Stimulated activated CD8-positive, alpha-beta memory T cell treated with anti-CD3 and anti-CD28 coated beads, Interleukin-7, amount 100 ng/mL, for 1 hour (primary cell): ENCODE measurements at places on chromosomes 5 and 9.

- no peak for DNase-seq
Observed at GRCh38 chr9:18739641-18740318, 265.8 kb downstream of the ADAMTSL1 start.

DNA sequence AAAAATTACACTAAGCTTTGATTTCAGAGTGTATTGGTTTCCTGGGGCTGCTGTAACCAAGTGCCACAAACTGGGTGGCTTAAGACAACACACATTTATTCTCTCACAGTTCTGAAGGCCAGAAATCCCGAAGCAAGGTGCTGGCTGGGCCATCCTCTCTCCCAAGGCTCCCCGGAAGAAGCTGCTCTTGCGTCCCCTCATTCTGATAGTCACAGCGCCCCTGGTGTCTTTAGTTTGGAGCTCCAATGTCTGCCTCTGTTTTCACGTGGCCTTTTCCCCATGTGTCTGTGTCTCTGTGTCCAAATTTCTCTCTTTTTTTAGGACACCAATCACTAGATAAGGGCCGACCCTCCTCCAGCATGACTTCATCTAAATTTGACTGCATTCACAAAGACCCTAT lies 56.7 kb downstream of the ROPN1L start:
- no peak for DNase-seq

DNA sequence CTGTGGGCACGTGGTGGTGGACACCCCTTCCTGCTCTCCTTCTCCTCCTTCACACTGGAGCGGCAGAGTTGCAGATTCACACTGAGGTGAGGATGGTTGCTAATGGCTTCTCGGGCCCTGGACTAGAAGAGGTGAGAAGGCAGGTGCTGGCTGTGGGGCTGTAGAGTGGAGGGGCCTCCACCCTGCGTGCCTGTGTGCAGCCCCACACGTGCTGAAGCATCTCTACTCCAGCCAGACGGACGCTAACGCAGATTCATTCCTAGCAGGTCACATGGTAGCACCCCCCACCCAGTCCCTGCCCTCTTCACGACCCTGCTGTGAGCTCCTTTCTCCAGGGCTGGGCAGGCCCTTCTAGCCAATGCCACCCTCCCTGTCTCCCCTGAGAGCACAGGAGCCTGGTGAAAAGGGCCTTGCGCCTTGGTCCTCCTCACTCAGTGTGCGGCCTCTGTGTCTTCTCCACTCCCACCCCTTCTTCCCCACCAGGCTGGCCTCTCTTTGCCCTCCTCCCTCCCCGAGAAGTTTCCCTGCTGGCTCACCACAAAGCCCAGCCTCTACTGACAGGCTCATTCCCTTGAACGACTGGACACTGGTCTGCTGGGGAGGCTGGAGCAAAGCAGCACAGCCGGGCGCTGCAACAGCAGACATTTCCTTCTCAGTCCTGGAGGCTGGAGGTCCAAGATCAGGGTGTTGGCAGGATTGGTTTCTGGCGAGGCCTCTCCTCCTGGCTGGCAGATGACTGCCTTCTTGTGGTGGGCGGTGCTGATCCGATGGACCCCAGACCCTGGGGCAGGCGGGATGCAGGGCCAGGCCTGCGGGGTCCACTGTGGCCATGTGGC lies 14.2 kb downstream of the CACNA1B start:
- no peak for DNase-seq

- no peak for DNase-seq
Observed at GRCh38 chr9:3946840-3947587, 352.9 kb downstream of the GLIS3 start.

DNA sequence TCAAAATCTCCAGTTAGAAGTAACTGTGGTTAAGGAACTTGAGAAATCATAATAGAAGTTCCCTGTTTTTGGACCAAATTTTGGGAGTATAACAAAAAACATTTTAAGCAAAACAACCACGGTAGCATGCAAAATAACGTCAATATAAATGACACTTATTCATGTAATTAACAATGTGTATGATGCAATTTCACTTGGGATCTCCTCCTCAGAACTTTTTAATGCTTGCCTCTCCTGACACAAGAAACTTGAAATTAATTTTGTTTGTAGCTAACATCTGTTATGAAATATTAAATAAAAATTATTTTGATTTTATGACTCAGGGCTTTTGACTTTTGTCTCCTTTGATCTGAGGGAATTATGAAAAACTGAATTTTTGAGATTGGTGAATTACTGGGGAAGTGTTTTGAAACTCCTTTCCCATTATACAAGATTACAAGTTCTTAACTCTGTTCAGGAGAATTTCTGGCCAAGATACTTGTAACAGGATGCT lies 149.7 kb downstream of the ATP10B start:
- no peak for DNase-seq

- no peak for DNase-seq
Observed at GRCh38 chr9:18786196-18786595, 246.8 kb downstream of the SAXO1 start.

GRCh38 chr9:5698004-5698403 lies 69.1 kb downstream of the RIC1 start:
- DNase-seq = no peak

DNA sequence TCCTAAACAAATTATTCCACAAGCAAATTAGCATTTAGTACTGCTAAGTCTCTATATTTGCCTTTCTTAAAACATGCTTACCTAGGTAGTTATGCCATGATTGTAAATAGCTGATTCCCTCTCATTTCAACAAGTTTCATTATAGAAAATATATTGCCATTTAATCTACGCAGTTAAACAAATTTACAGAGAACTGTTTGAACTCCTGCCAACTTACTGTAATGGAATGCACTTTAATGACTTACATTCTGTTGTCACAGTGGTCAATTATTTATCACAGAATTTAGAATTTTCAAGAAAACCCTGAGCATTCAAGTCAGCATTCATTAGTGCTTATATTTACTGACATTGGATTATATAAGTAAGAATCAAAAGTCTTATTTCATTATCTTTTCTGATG lies 19.6 kb downstream of the SLC38A9 start:
- no peak for DNase-seq

- DNase-seq = no peak
Observed at GRCh38 chr5:78475370-78475769, 115.0 kb downstream of the SCAMP1 start.

DNA sequence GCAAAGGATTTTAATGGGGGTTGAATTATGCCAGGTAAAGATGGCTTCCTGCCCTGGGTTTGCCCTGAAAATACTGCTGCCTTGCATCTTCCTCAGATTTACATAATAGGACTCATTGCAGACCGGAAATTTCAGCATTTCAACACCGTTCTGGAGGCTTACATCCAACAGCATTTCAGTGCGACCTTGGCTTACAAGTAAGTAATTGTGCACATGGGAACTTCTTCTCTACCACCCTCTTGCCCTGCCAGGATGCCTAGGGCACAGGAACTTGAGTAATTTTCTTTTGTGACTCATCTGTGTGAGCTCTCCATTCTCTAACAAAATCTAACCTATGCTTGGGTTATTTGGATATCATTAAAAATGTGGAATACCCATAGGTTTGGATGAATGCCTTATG lies 80.2 kb downstream of the DOCK2 start:
- no peak for DNase-seq

- no peak for DNase-seq
Observed at GRCh38 chr5:38831909-38832308, 13.9 kb upstream of the OSMR start.

GRCh38 chr9:78525986-78526560 lies 229.1 kb downstream of the PSAT1 start:
- no peak for DNase-seq

DNA sequence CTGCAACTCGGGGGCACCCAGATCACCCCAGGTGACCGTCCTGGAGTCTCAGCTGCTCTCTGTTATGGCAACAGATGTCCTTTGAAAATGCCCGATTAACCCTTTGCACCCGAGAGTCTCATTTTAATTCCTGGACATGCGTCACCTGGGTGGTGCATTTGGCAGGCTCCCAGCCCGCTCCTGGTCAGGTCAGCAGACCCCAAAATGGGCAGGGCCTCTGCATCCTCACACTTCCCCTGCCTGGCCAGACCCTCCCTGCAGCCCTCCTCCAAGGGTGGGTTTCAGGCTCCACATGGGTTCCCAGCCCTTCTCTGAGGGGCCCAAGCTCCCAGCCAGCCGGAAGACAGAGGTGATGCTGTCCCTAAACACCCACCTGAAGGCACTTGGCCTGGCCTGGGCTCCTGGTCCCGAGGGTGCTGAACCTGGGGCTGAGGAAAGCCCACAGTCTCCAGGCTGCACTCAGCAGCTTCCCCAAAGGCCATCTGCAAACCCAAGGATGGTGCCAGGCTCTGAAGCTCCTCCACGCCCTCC lies 69.4 kb downstream of the PSMB7 start:
- DNase-seq = no peak

- no peak for DNase-seq
Observed at GRCh38 chr9:96607971-96608370, 11.7 kb downstream of the CDC14B start.

- no peak for DNase-seq
Observed at GRCh38 chr9:116027511-116027910, 126.1 kb upstream of the PAPPA start.

DNA sequence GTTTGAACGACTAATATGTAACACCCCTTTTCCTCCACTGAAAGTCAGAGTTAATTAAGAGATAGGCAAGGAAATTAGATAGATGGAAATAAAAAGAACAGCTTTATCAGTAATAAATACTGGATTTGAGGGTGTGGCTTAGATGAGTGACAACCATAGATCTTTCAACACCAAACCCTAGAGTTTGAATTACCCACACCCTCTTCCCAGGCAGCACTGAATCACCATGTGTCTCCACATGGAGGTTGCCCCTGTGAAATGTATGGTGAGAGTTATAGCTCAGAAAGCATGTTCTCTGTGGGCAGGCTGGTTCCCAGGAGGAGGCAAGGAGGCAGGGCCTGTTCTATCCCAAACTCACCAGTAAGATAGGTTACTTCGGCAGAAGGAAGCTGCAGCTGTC lies 69.7 kb downstream of the TMEM174 start:
- DNase-seq = no peak

GRCh38 chr5:149024477-149024876 lies 38.4 kb downstream of the SH3TC2 start:
- no peak for DNase-seq

DNA sequence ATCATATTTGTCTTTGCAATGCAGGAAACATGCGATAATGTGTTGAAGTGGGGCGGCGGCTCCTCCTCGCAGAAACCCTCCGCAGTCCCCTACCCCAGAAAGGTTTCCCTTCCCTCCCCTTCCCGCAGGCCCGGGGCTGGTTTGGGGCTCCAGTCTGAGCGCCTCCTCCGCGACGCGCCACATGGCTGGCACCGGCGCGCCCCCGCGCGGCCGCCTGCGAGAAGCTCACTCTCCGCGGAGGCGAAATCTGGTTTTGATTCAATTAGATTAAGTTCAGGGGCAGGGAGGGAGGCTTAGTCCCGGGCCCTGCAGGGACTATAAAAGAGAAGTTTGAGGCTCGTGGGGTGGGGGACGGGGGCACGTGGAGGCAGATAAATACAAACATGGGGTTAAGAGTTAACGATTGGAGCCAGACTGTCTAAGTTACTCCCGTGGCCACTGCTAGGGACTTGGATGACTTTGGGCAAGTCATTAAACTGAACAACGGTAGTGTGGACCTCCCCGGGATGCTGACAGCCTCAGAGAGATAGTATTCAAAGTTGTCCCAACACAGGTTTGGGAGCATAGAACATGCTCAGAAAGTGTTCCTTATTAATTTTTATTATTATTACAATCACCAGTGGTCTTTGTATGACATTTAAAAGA lies 69.4 kb downstream of the MSX2 start:
- no peak for DNase-seq

DNA sequence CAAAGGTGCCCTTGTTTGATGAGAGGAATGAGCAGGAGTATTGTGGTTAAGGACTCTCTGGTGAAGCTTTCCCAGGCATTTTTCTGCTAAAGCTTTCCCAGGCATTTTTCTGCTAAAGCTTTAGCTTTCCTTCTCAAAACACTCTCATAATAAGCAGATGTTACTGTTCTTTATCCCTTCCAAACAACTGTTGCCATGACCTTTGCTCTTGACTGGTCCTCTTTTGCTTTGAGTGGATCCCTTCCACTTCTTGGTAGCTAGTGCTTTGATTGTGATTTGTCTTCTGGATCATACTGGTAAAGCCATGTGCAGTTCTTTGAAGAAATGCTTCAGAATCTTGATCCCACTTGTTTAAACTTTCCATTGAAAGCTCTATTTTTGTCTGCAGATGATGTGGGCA lies 85.8 kb downstream of the GPBP1 start:
- no peak for DNase-seq

- DNase-seq = no peak
Observed at GRCh38 chr5:126794157-126794828, 17.4 kb downstream of the LMNB1 start.
